ENCODE measurements at places on chromosomes 13 and 19.
A peak's percentile ranks its signal among the peaks of the same experiment; 100 is the strongest.

GRCh38 chr13:47832458-47832972 is 168.6 kb downstream of the SUCLA2 start:
- no peak for DNase-seq

- peak; percentile 45 for DNase-seq
Observed at GRCh38 chr19:55301459-55302317, 17.9 kb downstream of the BRSK1 start.

DNA sequence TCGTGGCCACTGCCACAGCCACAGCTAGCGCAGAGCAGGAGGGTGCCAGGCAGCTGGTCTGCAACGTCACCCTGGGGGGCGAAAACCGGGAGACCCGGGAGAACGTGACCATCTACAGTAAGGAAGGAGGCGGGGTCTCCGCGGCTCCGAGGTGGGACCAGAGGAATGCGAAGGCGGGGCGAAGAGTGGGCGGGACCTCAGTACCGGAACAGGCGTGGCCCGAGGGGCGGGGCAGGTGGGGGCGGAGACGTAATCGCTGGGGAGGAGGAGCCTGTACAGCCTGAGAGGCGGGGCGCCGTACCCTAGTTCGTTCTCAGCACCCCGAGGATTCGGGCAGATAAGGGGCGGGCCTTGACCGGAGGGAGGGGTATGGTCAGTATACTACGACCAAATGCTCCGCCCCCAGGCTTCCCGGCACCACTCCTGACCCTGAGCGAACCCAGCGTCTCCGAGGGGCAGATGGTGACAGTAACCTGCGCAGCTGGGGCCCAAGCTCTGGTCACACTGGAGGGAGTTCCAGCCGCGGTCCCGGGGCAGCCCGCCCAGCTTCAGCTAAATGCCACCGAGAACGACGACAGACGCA is 2.5 kb downstream of the ICAM5 start:
- peak; percentile 74 for DNase-seq

GRCh38 chr13:22468045-22468444 is 712.7 kb upstream of the SGCG start:
- DNase-seq: no peak

DNA sequence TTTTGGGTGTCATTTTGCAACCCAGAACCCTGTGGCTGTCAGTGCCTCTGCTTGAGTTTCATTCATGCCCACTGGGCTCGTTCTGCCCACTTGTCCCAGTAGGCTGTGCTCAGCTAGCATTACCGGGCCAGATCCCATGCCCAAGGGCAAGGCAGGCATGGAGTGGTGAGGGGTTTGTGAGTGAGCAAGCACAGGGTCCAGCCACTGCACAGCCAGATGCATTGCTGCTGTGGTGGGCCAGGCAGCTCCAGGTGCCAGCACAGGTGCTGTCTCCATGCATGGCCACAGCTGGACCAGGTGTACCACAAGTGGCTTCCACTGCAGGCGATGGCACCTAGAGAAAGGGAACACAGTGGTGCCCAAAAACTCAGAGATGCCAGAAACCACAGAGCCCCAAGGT is 1671.2 kb downstream of the OLFM4 start:
- DNase-seq: no peak

DNA sequence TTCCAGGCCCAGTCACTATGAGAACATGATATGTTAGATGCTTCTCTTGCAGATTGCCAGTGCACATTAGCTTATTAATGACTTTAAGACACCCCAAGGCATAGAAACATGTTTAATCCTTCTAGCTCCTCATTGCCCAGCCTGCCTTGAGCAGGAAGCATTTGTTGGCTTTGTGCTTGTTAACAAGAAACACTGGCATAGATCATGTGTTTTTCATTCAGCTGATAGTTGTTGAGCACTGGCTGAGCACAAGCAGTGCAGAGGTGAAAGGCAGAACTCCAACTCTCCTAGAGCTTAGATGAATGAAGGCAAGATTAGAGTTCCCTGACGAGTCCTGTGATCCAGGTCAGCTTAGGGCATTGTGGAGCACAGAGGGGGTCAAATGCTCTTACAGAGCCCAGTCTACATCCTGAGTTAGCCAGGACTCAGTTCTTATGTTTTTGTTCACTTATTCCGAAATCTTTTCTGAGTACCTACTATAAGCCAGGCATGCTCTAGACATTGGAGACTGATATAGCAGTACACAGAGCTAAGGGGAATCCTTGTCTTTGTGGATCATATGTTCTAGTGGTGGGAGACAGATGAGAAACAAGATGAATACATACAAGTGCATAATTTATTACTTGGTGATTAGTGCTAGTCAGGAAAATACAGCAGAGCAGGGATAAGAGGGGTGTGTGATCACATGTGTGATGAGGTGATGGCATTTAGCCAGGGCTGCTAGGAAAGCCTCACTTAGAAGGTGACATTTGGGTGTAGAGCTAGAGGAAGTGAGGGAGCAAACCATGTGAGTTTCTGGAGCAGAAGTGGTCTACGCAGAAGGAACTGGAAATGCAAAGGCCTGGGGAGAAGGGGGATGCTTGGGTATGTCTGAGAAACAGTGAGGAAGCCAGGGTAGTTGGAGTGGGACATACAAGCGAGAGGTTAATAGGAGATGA is 101.2 kb downstream of the WASF3 start:
- no peak for DNase-seq

DNA sequence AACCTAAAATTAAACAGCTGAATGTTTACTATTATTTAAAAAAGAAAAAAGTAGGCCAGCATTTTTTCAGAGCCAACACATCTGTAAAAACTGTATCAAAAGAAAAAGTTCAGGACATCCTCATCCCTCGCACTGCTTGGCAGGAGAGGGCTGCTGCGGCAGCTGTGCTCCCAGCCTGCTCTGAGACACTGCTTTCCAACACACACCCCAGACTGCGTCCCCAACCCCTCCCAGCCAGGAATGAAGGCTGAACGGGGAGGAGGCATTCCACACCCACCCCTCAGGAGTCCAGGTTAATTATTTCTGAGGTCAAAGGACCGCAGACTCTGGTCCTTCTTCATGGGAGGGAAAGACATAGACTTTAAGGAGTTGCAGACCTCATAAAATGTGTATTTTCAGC is 43.1 kb downstream of the COL4A1 start:
- DNase-seq: no peak

DNA sequence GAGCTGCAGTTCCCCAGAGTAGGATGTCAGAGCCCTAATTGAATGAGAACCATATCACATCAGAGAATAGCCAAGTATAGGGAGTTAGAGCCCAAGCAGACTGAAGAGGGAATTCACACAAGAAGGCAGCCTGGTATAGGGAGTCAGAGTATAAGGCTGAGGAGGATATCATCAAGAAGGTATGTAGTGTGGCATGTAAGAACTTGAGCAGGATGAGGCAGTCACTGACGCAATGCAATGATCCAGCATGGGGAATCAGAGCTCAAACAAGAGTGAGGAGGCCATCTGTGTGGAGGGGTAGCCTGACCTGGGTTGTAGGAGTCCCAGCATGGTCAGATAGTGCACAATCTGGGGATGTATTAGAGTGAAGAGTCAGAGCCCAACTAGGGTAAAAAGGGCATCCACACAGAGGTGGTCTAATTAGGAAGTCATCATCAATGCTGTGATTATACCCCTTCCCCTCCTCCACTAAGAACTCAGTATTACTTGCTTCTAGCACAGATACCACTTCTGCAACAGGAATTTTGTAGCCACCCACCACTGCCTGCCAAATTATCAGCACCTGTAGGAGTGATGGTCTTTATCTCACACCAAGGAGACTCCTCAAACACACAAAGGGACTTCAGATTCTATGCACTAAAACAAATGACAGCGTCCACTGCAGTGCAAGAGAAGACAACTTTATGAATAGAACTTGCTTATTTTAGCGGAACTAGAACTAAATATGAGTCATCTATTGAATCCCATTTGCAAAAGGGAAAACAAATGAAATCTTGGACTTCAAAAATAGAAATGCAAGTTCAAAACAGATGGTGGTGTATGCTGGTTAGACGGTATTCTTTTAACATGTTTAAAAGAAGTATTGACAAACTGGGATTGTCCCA is 107.2 kb downstream of the FNDC3A start:
- DNase-seq: peak; percentile 94

- no peak for DNase-seq
Observed at GRCh38 chr13:39498471-39499114, 104.4 kb downstream of the LHFPL6 start.

DNA sequence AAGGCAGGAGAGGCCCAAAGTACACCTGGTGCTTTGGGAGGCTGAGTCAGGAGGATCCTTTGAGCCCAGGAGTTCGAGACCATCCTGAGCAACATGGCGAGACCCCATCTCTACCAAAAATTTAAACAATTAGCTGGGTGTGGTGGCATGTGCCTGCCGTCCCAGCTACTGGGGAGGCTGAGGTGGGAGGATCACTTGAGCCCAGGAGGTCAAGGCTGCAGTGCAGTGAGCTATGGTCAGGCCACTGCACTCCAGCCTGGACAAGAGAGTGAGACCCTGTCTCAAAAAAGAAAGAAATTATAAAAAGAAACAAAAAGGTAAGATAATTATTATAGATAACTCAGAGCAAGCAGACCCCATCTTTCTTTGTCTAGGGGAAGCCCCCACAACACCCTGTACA is 1.9 kb downstream of the HOMER3 start:
- DNase-seq: no peak

GRCh38 chr13:95106562-95106961 is 194.7 kb downstream of the ABCC4 start:
- peak; percentile 16 for DNase-seq

GRCh38 chr19:4916292-4917082 is 7.2 kb downstream of the UHRF1 start:
- no peak for DNase-seq

DNA sequence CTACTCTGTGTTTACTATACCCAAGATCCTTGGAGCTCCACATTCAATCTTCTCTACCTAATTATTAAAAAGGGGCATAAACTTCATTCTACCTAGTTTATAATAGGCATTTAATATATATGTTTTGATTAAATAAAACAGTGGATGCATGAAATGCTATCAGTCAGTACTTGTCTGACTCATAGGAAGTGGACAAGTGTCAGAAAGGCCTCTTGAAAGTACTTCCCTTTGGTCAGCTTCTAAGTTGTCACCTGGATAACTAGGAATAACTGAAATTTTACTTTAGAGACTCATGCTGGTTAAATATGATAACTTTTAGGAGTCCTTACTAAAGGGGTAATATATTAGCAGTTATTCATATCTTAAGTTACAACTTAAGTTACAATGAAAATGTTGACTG is 329.8 kb downstream of the KLF5 start:
- no peak for DNase-seq

GRCh38 chr13:112102243-112102642 is 35.3 kb downstream of the SOX1 start:
- no peak for DNase-seq

DNA sequence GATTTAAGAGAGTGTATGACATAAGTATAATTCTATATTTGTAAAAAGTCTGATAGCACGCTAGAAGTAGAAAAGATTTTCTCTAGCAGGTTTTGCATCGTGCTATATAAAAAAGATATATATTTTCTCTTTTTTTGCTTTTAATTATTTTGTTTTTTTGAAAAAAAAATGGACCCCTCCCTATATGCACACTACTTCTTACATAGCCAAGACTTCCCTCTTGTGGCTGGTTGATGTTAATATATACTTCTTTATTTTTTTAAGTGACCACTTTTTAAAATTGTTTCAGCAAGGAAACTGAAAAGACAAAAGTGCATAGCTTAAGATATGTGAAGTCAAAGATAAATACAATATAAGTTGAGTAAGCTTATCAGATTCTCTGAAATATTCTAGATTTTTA is 1202.8 kb downstream of the DIAPH3 start:
- peak; percentile 37 for DNase-seq

DNA sequence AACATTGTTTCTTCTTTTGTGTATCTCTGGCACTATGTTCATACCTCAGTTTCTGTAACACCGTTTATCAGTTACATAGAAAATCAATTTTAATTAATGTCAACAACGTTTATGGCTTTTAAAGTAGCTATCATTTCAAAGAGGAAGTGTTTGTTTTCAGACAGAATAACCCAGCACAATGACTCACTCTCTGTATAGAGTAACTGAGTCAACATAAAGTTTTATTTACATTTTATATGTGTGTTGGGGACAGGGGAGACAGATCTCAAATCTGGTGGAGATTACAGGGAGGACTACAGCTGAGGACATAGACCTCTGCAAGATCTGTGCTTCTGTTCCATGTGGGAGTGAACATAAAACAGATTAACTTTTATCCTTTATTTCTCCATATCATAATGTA is 2590.1 kb downstream of the PCDH9 start:
- no peak for DNase-seq

- DNase-seq: no peak
Observed at GRCh38 chr19:11570039-11570462, 7.4 kb downstream of the ACP5 start.

DNA sequence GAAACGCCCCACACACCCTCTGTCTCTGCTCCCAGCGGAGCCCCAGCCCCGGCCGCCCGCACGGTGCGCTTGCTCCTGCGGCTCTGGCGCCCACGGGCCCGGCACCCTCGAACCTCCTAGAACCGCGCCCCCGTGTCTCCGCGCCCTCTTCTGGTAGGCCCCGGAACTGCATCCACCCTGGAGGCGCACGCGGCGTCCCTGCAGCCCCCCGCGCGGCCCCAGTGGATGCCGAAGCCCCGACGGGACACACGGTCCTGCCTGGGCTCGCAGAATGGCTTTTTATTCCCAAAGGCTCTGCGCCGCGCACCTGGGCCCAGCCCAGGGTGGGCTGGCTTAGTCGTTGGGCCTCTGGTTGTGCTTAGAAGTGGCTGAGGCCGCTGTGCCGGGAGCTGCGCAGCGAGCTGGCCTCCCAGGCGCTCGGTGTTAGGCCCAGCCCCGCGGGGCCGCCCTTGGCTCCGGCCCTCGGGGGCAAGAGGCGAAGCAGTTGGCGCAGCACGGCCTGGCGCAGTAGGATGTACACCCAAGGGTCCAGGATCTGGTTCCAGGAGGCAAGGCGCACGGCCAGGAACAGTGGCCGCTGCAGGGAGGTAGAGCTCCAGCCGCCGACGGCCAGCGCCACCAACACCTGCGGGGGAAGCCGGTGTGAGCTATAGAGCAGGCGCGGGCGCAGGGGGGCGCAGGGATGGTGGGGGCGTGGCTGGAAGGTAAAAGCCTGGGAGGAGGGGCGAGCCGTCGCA is 2.8 kb downstream of the PTGER1 start:
- DNase-seq: no peak

DNA sequence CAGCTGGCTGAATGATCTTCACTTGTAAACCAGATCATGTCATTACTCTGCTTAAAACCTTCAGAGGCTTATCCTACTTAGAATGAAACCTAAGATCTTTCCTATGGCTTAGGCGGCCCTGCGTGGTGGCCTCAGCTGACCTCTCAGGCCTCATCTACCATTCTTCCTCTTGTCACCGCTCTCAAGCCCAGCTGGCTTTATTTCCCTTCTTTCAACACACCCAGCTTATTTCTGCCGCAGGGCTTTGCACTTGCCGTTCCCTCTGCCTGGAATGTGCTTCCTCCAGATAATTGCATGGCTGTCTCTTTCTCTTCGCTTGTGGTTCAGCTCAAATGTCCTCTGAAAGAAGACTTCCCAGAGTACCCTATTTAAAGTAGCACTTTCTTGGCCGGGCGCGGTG is 3.6 kb upstream of the ASF1B start:
- peak; percentile 26 for DNase-seq

DNA sequence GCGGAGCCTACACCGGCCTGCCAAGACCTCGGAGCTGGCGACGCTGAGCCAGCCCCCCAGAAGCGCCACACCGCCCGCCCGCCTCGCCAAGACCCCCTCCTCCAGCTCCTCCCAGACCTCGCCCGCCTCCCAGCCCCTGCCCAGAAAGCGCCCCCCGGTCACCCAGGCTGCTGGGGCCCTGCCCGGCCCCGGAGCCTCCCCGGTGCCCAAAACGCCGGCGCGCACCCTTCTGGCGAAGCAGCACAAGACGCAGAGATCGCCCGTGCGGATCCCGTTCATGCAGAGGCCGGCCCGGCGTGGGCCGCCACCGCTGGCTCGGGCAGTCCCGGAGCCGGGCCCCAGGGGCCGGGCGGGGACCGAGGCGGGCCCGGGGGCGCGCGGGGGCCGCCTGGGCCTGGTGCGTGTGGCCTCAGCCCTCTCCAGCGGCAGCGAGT is 10.2 kb downstream of the C19orf25 start:
- DNase-seq: no peak
